ENCODE measurements at places on chromosomes 3 and 15. TPM values are rescaled to one million over a fixed set of nuclear protein-coding genes. Genes with fewer than 3 reads are reported as not detected.

P2RY13 gene
- 0.57 TPM for total RNA-seq

DNA sequence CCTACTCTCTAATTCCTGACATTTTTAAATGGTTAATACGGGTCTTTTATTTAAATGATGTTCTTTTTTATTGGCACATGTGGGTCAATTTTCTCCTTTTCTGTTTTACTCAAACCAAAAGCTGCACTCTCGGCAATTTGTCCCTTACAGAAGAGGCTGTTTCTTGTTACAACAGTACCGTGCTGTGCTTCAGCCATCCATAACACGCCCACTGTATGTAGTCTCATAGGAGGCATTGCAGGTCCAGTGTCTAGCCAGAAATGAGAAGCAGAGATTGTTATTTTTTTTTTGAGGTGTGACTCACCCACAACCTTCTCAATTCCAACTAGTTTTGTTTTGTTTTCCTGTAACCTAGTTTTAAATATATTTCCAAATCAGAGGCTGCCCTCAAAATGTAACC, 164.6 kb downstream of the GMNC start:
- no peak overlapping the region for H3K4me3 ChIP-seq
- peaks cover 5% of the 10 kb centered on the region for H3K4me1 ChIP-seq
- no peaks in the 10 kb centered on the region for H3K27me3 ChIP-seq
- DNase-seq: no peak
- no peak overlapping the region for H3K27ac ChIP-seq

DNA sequence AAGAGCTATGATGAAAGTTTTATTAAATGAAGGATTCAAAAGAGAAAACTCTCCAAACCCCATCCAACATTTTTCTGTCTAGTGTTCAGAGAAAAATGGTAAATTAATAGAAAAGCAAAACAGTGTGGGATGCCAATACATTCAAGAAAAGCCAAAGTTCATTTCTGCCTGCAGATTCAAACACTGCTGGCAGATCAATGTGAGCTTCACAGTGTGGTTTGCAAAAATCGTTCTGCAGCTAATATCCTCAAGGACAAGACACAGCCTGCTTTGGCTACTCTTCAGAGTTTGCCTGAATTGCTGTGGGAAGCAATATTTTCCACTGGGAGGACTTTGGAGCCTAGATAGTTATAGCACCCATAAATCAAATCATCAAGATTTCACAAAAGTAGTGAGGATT, 619.9 kb upstream of the SUCLG2 start:
- no peaks in the 10 kb centered on the region for H3K36me3 ChIP-seq
- no peak overlapping the region for H3K27ac ChIP-seq
- DNase-seq: no peak
- no peaks in the 10 kb centered on the region for H3K4me1 ChIP-seq
- no peaks in the 10 kb centered on the region for H3K27me3 ChIP-seq
- no peak overlapping the region for H3K4me3 ChIP-seq

- no peaks in the 10 kb centered on the region for H3K36me3 ChIP-seq
- no peaks in the 10 kb centered on the region for H3K27me3 ChIP-seq
- H3K4me1 ChIP-seq: peaks cover 54% of the 10 kb centered on the region
- DNase-seq: no peak
- H3K27ac ChIP-seq: no peak overlapping the region
These were observed 67.3 kb upstream of the GLCE start for GRCh38 chr15:69093127-69093526.

DNA sequence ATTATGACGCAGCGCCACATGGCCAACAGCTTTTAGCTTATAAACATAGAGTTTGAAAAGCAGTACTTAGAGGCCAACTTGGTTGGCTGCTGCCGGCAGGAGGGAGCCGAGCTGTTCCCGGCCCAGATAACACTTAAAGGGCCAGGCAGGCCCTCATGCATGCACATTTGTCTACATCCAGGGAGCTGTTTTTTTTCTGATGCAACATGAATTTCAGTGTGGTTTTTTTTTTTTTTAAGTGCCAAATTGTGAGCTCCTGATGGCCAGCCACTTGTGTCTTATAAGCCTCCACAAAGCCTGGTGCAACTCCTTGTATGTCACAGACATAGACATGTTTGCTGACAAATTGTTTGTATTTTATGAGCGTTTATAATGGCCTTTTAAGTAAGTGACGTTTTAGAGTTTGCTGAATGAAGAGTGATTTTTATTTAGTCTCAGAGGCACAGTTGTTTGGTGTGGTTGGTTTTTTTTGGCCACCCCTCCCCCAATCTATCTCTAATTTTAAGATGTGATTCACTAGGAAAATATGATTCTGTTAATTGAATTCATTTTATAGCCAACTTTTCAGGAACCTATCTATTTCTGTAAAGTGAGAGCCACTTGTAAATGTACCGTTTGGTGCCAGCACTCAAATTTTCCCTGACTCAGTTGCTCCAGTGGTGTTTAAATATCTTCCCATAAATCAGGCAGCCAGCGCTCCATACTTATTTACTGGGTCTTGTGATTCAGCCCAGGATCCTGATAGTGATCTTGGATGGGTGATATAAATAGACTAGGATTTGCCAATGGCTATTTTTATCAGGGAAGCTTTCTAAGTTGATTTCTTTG, 134.3 kb downstream of the VGLL4 start:
- no peaks in the 10 kb centered on the region for H3K27me3 ChIP-seq
- H3K4me1 ChIP-seq: peaks cover 16% of the 10 kb centered on the region
- peak overlapping the region; percentile 72 for H3K27ac ChIP-seq
- DNase-seq: peak; percentile 71
- H3K36me3 ChIP-seq: no peaks in the 10 kb centered on the region

DNA sequence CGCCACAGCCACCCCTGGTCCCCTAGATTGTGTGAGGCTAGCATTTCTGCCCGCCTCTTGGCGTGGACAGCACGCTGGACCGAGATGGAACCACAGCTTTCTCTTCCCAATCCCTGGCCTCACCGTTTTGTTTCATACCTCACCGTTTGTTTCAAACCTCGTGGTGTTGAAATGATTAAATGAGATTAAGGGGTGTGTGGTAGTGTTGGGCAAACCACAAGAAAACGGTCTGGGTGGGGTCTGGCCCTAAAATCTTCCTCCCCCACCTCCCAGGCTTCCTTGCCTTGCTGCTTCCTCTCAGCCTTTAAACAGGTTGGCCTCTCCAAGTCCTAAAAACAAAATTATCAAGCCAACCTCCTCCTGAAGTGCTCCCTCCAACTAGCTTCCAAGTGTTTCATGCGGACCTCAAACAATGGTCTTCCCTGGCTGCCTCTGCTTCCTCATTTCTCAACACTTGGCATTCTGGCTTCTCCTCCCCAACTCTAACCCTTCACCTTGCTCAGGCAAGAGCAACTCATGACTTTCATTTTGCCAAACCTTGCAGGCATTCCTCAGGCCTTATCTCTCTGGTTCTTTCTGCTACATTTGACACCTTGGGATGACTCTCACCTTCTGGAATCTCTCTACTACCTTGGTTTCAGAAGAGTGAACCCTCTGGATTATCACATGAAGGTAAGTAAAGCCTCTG, 1.4 kb upstream of the ATP13A3 start:
- no peak for DNase-seq
- no peaks in the 10 kb centered on the region for H3K27me3 ChIP-seq
- peaks cover 12% of the 10 kb centered on the region for H3K36me3 ChIP-seq
- peak overlapping the region; percentile 80 for H3K4me3 ChIP-seq
- H3K4me1 ChIP-seq: peaks cover 36% of the 10 kb centered on the region

DNA sequence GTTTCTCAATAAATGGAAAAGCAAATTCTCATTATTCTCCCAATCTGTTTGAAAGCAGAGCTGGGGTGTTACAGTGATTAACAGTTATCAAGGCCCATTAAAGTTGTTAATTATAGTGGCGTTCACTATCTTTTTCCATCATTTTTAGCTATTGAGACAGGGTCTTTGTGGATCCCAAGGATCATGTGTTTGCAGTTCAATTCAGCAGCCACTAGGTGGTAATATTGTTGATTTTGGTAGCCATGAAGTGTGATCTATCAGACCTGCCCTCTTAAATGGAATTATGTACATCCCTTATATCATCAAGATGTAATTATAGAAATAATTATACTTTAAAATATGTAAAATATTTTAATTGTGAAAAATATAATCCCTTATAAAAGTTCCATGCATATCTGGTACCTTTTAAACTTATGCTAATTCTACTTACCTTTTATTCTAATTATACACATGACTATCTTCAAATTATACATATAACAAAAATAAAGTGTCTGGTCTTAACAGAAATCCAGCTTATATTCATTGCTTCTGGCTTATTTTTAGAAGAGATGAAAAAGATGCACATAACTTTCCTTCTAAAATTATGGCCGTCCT, 126.4 kb downstream of the GREM1 start:
- peaks cover 8% of the 10 kb centered on the region for H3K27me3 ChIP-seq
- no peak for DNase-seq
- no peak overlapping the region for H3K27ac ChIP-seq
- H3K4me3 ChIP-seq: no peak overlapping the region
- no peaks in the 10 kb centered on the region for H3K36me3 ChIP-seq
- H3K4me1 ChIP-seq: no peaks in the 10 kb centered on the region

- DNase-seq: no peak
- no peaks in the 10 kb centered on the region for H3K27me3 ChIP-seq
- H3K36me3 ChIP-seq: no peaks in the 10 kb centered on the region
- no peak overlapping the region for H3K4me3 ChIP-seq
These were observed 65.4 kb downstream of the AQP9 start for GRCh38 chr15:58203537-58203936.

DNA sequence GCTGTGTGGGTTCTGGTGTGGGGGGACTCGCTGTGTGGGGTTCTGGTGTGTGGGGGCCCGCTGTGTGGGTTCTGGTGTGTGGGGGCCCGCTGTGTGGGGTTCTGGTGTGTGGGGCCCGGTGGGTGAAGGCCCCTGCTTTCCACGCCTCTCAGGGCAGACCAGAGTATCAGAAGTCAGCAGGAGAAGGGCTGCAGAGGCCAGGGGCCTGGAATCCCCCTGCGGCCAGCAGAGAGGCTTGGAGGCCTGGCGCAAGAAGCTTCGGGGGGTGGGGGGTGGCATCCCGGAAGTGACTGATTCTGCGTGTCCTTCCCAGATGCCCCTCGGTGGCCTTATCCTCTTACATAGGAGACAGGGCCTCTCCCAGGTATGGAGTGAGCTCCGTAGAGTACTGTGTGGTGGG, 37.4 kb downstream of the TNK2 start:
- no peaks in the 10 kb centered on the region for H3K4me1 ChIP-seq
- H3K4me3 ChIP-seq: no peak overlapping the region
- DNase-seq: no peak
- H3K36me3 ChIP-seq: peaks cover 6% of the 10 kb centered on the region
- H3K27me3 ChIP-seq: no peaks in the 10 kb centered on the region
- no peak overlapping the region for H3K27ac ChIP-seq

DNA sequence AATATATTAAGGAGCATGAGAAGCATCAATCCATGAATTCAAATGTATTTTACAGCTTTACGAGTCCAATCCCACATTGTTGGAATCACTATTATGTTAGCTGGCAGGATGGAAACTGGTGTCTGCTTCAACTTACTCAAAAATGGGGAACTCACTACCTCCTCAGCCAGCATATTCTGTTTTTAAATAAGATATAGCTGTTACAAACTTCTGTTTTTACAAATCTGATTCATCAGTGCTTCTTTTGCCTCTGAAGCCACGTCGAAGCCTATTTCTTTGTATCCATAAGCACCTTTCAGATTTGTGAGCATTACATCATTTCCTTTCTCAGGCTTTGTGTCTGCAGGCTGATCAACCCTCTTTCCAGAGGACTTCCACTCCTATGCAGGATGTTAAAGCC, 105.9 kb downstream of the TPRG1 start:
- no peak overlapping the region for H3K27ac ChIP-seq
- H3K36me3 ChIP-seq: no peaks in the 10 kb centered on the region
- no peak for DNase-seq
- H3K4me1 ChIP-seq: no peaks in the 10 kb centered on the region
- H3K27me3 ChIP-seq: no peaks in the 10 kb centered on the region

DNA sequence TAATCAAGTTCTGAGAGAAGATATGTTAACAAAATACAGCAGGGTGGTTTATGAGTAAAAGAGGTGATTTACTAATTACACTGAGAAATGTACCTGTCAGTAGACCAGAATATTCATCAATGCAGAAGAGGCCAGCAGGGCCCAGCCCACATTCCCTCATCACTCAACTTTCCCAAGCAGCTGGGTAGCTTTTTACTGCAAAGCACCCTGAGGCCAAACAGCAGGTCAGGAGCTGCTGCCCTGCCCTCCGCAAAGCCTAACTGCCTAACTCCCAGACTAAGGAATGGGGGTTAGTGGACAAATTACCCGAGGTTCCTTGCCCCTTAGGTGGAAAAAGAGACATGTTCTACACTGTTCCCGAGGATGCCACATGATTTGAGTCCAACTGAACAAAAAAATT, 108.2 kb downstream of the TBL1XR1 start:
- DNase-seq: no peak
- H3K4me3 ChIP-seq: no peak overlapping the region
- H3K27ac ChIP-seq: no peak overlapping the region
- H3K4me1 ChIP-seq: peaks cover 55% of the 10 kb centered on the region
- no peaks in the 10 kb centered on the region for H3K36me3 ChIP-seq
- no peaks in the 10 kb centered on the region for H3K27me3 ChIP-seq

DNA sequence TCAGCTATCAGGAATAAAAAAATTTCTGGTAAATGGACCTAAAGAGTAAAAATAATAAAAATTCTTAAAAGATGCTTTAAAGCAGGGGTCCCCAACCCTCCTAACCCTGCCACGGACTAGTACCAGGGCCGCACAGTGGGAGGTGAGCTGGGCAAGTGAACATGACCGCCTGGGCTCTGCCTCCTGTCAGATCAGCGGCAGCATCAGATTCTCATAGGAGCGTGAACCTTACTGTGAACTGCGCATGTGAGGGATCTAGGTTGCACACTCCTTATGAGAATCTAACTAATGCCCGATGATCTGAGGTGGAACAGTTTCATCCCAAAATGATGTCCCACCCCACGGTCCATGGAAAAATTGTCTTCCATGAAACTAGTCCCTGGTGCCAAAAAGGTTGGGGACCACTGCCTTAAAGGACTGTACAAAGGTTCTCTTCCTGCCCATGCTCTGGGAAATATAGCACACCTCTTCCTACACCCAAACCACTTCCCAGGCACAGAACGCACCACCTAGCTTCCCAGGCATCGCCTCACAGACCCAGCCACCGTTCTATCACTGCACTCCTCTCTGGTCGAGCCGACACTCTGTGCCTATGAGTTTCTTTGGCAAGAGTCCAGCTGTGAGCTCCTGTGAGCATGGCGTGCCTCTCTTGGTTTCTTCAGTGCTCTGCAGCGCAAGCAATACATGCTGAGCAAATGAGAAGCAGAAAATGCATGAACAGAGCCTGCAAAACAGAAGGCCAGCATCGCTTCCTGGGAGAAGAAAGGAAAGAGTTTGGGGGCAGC, 104.9 kb downstream of the OCA2 start:
- H3K27ac ChIP-seq: no peak overlapping the region
- H3K4me3 ChIP-seq: no peak overlapping the region
- no peaks in the 10 kb centered on the region for H3K4me1 ChIP-seq
- H3K36me3 ChIP-seq: no peaks in the 10 kb centered on the region
- no peaks in the 10 kb centered on the region for H3K27me3 ChIP-seq

GRCh38 chr15:65059931-65060596, 7.7 kb downstream of the RASL12 start:
- H3K4me1 ChIP-seq: peaks cover 47% of the 10 kb centered on the region
- no peaks in the 10 kb centered on the region for H3K36me3 ChIP-seq
- H3K27ac ChIP-seq: no peak overlapping the region
- no peak overlapping the region for H3K4me3 ChIP-seq
- DNase-seq: no peak

Data from heart right ventricle (tissue), 16 donors.